ENCODE measurements at places on chromosomes 1 and 21.

- DNase-seq = no peak
These were observed 24.6 kb upstream of the SLC45A3 start for GRCh38 chr1:205704903-205705302.

DNA sequence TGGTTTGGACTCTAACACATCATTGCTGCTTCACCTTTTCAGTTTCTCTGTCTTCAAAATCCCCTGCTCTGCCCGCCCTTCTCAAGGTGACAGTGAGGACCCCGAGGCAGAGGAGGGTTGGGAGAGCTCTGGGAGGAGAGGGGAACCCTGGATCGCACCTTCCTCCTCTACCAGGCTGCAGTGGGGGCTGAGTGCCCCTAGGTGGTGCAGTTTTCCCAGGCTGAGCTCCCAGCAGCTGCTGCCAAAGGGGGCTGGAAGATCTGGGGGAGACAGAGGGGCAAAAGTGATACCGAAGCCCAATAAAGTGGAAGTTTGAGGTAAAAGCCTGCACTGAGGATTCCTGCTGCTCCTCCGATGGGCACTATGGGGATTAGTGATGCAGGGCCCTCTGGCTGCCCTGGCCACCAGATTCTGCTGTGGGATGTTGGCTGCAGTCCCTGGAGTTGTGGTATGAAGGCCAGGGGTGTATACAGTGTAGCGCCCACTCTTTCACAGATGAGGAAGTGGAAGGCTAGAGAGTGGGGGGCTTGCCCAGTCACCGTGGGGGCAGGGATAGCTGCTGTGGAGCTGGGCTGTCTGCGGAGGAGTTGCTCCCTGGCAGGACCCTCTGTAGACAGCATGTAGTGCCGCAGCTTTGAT is 40.7 kb upstream of the SCMH1 start:
- DNase-seq = peak; percentile 24

GRCh38 chr1:160726498-160727315 is 12.3 kb upstream of the SLAMF7 start:
- DNase-seq = peak; percentile 42

DNA sequence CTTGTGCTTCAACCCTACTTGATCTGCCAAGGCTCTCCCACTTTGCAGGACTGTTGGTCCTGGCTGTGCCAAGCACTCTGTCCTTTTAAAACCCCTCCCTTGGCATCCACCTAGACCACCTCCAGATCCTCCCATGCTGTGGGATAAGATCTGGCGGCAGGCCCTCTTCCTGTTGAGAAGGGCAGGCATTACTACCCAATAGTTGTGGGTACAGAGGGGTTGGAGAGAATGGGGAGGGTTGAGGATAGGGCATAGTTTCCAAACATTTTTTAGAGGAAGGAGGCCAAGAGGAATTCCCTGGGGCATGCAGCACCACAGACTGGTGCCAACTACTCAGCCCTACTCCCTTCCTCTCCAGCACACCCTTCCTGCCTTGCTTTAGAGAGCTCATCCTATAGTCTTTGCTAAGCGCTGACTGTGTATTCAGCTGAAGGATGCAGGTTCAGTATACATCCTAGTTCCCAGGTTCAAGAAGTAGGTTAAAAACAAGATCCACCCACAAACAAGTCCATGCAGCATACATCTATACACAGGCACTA is 70.7 kb downstream of the TRABD2B start:
- no peak for DNase-seq

GRCh38 chr1:188061881-188062280 is 1233.1 kb downstream of the PLA2G4A start:
- DNase-seq = no peak

DNA sequence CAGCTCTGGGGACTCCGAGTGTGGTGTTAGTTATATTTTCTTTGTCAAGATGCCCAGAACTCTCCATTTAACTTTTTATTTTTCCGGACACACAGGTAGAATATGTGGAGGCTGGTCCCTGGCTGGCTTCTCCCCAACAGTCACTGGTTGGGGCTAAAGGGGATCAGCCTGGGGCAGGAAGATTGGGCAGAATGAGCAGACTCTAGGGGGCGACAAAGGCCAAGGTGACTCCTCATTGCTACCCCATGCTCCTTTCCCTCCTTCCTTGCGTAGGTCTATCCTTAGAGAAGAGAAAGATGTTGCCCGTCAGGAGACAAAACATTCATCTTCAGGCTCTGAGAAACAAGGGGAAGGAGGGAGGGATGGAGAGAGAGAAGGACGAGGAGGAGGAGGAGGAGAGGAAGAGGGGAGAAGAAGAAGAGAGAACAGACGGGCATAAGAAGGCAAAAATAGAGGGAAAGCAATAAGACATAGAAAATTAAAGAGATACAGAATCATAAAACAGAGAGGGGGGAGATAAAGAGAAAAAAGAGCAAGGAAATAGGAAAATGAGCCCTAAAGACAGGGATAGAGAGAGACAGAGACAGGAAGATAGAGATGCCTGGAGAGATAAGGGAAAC is 89.9 kb downstream of the FOXD2 start:
- DNase-seq = no peak

DNA sequence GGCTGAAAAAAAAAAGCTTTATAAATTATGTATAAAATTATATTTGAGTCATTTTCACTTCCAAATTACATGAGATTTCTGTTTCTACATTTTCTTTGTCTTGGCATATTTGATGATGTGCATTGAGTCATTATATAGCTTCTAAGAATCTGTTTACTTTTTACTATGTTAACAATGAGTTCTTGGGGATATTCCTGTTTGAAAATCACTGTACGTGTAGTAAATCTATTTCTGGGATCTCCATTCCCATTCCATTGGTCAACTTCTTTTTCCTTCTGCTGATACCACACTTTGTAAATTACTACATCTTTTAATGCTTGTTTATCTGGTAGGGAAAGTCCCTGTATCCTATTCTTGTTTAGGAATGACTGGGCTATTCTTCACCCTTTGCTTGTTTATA is 43.6 kb downstream of the TNFRSF9 start:
- no peak for DNase-seq

DNA sequence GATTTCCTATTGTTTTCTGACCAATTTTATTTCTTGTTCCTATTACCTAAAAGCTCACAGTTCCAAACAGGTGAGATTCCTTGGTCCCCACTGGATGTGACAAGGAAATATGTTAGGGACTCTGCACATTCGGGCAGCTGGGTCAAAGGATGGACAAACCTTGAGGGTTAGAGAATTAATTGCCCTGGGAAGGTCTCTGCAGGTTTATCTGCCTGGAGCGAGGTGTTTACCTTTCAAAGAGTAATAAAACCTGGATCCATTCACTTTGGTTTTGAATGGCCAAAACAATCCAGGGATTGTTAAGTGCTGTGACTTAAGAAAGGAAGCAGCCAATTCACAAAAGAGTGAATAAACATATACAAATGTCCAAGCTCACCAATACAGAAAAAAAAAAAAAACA is 33.6 kb upstream of the RAB4A start:
- no peak for DNase-seq

DNA sequence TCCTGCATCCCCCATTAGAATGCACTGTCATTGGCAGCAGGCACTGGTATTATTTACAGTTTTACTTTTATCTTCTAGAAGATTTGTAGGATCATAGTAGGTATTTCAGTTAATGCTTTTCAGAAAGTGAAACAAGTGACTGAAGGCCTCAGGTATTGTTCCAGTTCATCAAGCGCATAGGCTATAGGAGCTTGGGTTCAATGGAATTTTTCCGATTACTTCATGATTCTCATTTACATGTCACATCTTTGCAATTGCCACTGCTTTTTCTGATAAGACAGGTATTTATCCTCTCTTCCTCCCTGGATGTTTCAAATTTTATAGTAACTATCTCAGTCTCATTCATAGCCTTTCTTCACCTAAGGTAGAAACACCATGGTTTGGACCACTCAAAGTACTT is 161.3 kb downstream of the NTPCR start:
- DNase-seq = no peak

DNA sequence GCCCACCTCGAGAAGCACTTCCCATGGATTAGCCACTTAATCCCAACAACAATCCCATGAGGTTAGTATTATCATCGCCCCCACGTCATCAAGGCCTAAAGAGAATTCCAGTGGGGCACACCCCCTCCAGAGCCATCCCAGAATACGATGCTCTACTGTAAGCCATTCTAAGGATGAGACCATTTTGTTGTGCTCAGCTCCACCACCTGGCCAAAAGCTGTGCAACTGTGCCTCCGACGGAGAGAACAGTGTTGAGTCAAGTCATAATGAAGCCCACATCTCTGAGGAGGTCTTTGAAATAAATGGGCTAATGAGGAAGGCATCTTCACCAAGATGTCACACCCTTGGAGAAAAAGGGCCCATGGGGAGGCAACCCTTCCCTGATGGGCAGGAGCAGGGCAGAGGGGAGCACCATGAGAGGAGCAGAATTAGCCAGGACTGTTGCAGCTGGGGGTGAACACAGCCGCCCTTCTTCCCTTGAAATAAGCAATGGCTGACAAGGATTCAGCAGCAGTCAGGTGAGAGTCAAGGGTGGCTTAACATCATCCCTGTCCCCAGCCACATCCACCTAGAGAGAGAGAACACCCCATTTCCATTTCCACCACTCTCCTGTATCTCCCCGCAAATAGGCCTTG is 14.6 kb downstream of the SYF2 start:
- DNase-seq = peak; percentile 22

GRCh38 chr21:28790335-28790734 is 202.3 kb downstream of the LTN1 start:
- no peak for DNase-seq

DNA sequence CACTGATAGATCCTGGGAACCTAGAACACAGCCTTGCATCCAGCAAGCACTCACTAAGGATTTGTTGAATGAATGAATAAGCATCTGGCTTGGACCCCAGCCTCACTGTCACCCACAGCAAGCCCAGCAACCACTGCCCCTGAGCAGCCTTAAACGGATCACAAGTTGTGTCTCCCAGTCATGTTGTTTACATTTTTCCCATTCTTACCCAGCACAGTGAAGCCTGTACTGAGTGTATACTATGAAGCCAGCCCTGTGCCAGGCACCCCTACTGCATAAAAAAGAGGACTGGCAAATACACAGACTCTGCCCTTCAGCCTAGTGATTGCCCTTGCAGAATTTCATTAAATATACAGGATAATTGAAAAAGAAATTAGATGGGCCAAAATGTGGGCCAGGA is 30.2 kb downstream of the RRAGC start:
- DNase-seq = no peak

- no peak for DNase-seq
These were observed 43.2 kb downstream of the MRPS6 start for GRCh38 chr21:34116569-34116968.

DNA sequence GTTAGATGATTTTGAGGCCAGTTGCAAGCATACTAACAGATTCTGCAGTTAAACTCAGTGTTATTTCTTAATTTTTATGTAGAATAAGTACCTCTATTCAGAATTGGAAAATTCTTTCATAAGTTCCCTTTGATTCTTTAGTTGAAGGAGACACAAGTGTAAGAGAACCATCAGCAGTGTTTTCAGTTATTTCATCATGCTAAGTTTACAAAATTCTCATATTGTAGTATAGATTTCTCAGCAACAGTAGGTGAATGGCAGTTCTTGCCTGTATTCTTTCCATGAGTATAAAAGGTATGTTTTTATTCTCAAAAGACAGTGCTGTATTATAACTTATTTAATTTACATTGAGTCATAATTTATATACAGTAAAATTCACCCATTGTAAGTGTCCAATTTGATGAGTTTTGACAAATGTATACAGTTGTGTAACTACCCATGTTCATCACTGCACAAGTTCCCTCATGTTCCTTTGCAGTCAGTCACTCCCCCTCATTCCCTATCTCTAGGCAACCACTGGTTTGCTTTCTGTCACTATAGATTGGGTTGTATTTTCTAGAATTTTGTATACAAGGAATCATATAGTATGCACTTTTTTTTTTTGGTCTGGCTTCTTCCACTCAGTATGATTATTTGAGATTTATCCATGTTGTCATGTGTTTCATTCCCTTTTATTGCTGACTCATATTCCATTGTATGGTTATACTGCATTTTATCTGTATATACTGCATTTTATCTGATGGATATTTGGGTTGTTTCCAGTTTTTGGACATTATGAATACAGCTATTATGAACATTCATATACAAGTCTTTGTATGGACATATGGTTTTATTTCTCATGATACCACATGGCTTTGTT is 3.9 kb downstream of the RPS6KC1 start:
- DNase-seq = peak; percentile 9

DNA sequence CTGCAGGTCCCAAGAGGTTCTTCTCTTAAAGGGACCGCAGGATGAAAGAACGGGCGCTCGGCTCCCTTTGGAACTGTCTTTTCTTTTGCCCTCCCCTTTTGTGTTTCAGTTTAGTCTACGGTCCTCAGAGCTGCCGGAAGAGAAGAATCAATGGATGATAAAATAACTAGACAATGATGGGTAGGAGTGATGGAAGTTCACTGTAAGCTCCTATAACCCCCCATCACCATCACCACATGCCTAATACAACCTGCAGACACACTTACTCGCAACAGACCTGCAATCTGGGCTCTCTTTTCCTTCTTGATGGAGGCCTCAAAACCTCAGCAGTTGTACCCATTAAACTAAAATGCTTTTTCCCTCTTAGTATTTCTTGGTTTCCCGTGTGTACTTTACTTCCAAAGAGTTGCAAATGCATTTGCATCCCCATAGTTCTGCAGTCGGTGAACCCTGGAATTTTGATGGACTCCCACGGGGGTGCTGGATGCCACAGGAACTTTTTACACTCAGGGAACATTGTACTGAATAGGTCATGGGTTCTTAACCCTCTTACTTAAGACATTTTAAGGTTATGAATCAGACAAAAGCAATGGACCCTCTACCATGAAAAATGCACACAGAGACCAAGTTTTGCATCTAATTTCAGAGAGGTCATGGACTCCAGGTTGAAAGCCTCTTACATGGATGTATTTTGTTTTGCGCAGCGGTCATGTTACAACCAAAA is 633 bp upstream of the RFX5 start:
- DNase-seq = peak; percentile 23

DNA sequence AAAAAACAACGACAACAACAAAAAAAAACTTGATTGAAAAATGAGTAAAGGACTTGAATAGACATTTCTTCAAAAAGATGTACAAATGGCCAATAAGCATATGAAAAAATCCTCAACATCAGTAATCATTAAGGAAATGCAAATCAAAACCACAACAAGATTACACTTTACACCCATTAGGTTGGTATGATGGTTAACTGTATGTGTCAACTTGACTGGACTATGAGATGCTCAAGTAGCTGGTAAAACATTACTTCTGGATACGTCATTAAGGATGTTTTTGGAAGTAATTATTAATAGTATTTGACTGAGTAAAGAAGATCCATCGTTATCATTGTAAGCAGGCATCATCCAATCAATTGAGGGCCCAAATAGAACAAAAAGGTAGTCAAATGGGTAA is 34.9 kb upstream of the LYPLAL1 start:
- DNase-seq = no peak

DNA sequence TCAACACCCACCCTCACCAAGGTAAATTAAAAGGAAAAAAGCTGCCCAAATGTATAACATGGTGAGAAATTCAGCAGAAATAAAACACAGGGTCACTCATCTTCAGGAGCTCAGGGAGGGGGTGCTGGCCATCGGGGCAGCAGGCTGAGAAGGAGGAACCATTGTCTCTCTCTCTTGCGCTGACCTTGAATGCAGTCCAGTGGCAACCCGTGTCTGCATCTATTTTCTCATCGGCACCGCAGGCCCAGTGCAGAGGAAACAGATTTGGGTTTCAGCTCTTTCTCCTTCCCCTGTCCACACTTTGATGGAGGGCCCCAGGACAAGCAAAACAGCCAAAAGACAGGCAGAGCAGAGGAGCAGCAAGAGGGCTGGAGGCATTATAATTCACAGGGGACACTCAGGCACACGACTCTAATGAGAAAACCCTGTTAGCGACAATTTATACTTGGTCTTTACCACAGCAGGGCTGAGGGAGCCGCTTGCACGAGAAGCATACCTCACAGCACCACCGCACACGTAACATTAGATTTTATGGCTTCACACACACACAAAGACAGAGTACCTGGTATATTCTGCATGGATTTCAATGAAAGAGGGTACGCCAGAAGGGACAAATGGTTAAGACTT is 18.6 kb downstream of the MKNK1 start:
- no peak for DNase-seq

Data from fibroblast of skin of right biceps (primary cell).